Posterior vena cava (tissue), 2 donors: ENCODE measurements at places on chromosomes 7 and 10. TPM values are rescaled to one million over a fixed set of nuclear protein-coding genes. Genes with fewer than 3 reads are reported as not detected.

FLNC gene
- 856 TPM for total RNA-seq

CDK1 gene
- total RNA-seq, result 1.1 TPM

CALHM3 gene
- not detected for total RNA-seq

HMX2 gene
- total RNA-seq, result not detected

TBXAS1 gene
- 15.7 TPM for total RNA-seq

DNA sequence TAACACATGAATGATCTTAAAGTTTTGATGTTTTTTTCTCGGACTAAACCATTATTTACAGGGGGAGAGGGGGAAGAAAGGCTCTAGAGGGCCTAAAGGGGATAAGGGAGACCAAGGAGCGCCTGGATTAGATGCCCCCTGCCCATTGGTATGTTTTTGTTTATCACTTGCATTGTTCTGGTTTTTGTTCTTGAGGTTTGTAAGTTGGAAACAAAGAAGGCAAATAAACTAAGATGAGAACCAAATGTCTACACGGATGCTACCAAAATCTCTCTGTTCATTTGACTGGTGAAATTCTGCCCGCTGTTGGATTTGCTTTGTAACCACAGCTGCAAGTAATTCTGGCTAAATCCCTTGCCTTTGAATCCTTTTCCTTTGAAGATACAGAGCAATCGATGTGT lies 99.8 kb upstream of the MACROH2A2 start:
- no peak for DNase-seq

- no peak for DNase-seq
These were observed 203.5 kb downstream of the CHCHD3 start for GRCh38 chr7:132878204-132878919.

DNA sequence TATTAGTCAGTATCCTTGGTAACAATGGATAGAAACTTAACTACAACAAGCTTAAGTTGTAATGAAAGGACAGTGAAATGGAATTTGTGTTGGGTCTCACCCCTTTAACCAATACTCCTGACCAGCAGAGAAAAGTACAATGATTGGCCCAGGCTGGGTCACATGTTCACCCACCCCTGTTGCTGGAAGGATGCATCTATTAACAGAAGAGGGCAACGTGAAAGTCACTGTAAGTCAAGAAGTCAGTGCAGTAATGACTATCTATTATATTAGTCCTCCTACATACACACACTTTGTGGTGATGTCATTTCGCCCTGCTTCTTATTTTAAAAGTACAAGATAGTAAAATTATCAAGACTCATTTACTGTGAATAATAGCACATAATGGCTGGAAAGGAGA lies 16.2 kb downstream of the PNLIPRP2 start:
- no peak for DNase-seq

DNA sequence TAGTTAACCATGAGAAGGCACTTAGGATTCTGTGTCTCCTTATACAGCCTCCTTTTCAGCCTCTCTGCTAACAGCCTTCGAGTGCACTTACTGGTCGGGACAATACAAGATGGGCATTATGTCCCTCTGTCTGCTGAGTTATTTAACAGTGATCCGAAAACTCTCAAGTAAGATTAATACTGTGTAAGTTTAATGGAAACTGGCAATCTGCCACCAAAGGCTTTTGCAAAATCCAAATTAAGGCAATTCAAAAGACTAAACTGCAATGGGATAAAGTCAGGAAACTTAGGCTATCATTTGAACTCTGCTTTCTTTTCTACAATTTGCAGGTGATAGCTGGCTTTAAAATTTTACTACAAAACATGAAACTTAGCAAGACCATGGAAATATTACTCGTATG lies 477.8 kb downstream of the TFEC start:
- DNase-seq, result no peak

DNA sequence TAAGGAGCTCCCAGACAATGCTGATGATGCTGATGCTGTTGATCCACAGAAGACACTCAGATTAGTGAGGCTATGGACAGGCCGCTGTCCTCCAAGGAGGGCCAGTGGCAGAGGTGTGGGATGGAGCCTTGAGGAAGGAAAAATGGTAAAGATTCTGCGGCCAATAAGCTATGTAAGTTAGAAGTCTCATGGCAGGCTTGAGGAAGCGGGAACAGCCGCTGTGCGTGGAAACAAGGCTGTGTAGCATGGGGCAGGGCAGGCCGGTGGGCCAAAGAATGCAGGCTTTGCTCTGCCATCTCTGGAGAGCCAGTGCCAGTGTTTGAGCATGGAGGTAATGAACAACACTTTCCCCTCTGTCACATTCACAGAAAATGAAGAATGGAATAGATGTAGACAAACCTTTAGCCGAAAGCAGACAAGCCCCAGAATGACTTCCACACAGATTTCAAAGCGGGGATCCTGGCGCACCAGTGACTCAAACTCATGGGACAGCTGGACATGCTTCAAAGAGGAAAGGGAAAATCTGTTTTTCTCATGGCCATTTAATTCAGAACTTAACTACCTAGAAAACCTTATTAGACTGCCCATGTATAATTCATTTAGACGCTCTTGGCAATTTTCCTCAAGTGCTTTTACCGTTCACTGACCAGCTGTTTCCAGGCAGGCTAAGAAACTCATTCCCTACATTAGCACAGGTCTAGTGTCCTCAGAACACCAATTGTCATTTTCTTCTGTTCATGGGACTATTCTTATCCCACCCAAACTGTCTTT lies 16.9 kb upstream of the FIGNL1 start:
- no peak for DNase-seq

DNA sequence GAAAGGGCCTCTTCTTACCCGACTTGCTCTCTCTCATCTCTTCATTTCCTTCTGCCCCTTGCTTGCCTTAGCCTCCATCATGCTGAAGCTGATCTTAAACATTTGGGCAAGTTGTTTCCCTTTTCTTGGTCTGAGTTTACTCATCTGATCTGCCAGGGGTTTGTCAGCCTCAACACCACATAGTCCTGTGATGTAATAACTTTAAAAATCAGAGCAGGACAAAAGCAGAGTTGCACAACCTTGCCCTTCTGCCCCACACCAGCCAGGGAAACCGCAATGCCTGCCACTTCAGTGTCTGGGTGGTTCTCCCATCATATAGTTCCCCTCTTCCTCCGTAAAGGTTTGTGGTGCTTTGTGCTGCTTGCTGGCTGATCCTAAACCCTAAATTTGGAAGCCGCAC lies 9.9 kb upstream of the LIPM start:
- DNase-seq, result no peak

GRCh38 chr7:4067874-4068273 lies 614.2 kb upstream of the FOXK1 start:
- DNase-seq, result no peak

DNA sequence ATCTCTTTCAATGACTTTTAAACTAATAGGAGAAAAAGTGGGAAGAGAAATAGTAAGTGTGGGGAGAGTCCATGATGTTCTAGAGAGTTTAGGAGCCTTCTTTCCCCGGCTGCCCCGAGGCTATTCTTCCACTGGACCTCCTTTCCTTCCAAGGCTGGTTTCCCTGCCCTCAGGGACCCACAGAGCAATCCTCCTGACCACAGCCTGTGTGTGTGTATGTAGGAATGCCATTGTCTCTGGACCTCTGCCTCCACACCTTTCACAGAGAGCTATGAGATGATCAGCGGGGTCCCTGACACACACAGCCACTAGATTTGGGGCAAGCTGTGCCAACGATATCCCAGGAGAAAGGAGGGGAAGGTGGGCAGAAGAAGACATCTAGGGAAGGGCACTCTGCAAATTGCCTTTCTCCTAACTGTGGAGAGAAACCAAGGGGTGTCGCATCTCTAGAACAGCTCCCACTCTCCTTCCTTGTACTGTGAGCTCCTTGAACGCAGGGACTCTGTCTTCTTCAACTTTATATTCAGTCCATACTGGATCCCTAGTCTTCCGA lies 13.3 kb upstream of the CHCHD3 start:
- DNase-seq, result no peak

GRCh38 chr10:118672766-118673715 lies 77.6 kb upstream of the PRLHR start:
- DNase-seq, result no peak

DNA sequence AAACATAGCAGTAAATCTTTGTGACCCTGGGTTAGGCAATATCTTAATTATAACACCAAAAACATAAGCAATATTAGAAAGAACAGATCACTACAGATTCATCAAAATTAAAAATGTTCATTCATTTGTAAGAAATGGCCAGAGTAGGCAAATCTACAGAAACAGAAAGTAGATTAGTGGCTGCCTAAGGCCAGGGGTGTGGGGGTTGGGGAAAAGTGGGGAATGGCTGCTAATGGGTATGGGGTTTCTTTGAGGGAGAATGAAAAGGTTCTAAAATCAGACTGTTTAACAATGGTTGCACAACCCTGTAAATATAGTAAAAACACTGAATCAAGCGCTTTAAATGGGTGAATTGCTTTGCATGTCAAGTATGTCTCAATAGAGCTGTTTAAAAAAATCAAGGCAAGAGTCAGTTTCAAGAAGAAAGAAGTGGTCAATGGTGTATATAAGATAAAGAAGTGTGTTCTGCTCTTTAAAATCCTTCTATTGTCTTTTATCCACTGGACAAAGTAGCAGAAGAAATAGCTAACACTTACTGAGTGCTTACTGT lies 42.6 kb downstream of the CDK6 start:
- DNase-seq, result no peak
